ENCODE measurements at places on chromosomes 6 and 20. TPM values are rescaled to one million over a fixed set of nuclear protein-coding genes. Genes with fewer than 3 reads are reported as not detected.

Gene HLA-DOA
- total RNA-seq: 0.48 TPM

Gene B3GALT4
- total RNA-seq: 1.6 TPM

Gene IGF2R
- total RNA-seq: 113 TPM

Gene TSBP1
- total RNA-seq: not detected

Gene TFAP2A
- not detected for total RNA-seq

Gene SIRT5
- 29.2 TPM for total RNA-seq

Gene SEMG2
- not detected for total RNA-seq

Gene RAB44
- not detected for total RNA-seq

Gene RUNX2
- total RNA-seq: 0.47 TPM

Gene BEND6
- total RNA-seq: 1.1 TPM

Gene RIPPLY2
- not detected for total RNA-seq

Gene SLC17A1
- not detected for total RNA-seq

Gene SLC17A3
- total RNA-seq: not detected

Gene CCN6
- not detected for total RNA-seq

Gene PPP1R16B
- 2.9 TPM for total RNA-seq

Gene RCAN2
- total RNA-seq: 69.5 TPM

Gene RFX6
- not detected for total RNA-seq

Gene DSTN
- 82.3 TPM for total RNA-seq

Gene CDSN
- total RNA-seq: not detected

Gene PPIL6
- 2.0 TPM for total RNA-seq

Gene ATP6V1G2
- total RNA-seq: 2.8 TPM

Gene NR2E1
- not detected for total RNA-seq

Gene CRISP3
- not detected for total RNA-seq

Gene BMP7
- total RNA-seq: not detected

Gene SH3BGRL2
- total RNA-seq: 3.5 TPM

Gene WFDC10B
- total RNA-seq: not detected

Gene GSTA2
- not detected for total RNA-seq

Gene PTGIS
- total RNA-seq: 8.0 TPM

Gene ECT2L
- total RNA-seq: not detected

Gene HLA-G
- 0.15 TPM for total RNA-seq

Gene BEND3
- total RNA-seq: 1.8 TPM

Gene SLC24A3
- total RNA-seq: 10.7 TPM

Gene DZANK1
- total RNA-seq: 0.40 TPM

Gene DNAH8
- not detected for total RNA-seq

Gene SOX4
- 1.9 TPM for total RNA-seq

Gene C20orf202
- 0.24 TPM for total RNA-seq

Gene LRRC73
- not detected for total RNA-seq

Gene TTBK1
- total RNA-seq: not detected

Gene NOX3
- not detected for total RNA-seq

Gene TNFAIP3
- total RNA-seq: 4.0 TPM

Gene GABRR1
- not detected for total RNA-seq

Gene SFT2D1
- total RNA-seq: 13.7 TPM

Gene CAP2
- total RNA-seq: 380 TPM

Gene MYBL2
- not detected for total RNA-seq

Gene BMP6
- total RNA-seq: 2.0 TPM

Gene CDH4
- 0.55 TPM for total RNA-seq

Gene SLC17A9
- 0.32 TPM for total RNA-seq

Gene SMLR1
- total RNA-seq: not detected

Gene TSPO2
- not detected for total RNA-seq

Gene PRR18
- total RNA-seq: not detected

Gene NHSL1
- 1.8 TPM for total RNA-seq

All from psoas muscle (tissue), 8 donors.